ENCODE measurements at places on chromosomes 2 and 18. TPM values are rescaled to one million over a fixed set of nuclear protein-coding genes. Genes with fewer than 3 reads are reported as not detected.

PTPRN gene
- total RNA-seq: 32.6 TPM

MC5R gene
- 2.2 TPM for total RNA-seq

CPLX4 gene
- not detected for total RNA-seq

MBD5 gene
- total RNA-seq: 59.1 TPM

DNA sequence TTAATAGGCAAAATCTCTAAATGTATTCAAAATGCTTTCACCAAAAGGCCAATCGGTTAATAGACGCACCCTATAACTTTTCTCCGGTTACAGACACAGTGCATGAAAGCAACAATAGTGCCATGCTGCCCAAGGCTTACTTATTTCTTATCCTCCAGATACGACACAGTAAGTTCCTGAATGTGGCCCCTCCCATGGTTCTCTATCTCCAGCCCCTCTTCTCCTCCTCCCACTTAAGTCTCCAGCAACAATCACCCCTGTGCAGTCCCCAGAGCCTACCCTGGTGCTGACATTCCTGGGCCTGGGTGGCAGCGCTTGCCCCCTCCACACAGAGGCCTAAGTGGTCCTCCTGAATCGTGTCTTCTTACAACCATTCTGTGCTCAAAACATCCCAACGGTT lies 3.6 kb downstream of the KIDINS220 start:
- no peak for DNase-seq

- DNase-seq: no peak
Observed at GRCh38 chr2:15652801-15653200, 61.1 kb downstream of the DDX1 start.

DNA sequence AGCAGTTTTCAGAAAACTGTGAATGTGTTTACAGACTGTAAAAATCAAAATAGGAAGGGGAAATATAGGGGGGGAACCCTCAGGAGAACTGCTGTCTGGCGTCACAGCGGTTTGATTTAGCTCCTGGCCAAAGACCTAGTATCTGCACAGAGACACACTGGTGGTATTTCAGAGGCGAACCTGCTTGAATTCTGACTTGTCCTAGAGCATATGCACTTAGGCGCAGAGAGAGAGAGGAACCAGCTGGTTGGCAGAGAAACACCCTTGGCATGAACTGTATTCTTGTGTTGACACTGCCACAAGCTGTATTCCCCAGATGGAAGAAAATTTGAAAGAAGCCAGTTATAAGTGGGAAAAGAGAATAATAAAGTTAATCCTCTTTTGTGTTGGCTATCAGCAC lies 506.5 kb upstream of the NRP2 start:
- DNase-seq: no peak
